ENCODE measurements at places on chromosomes 12 and 14. TPM values are rescaled to one million over a fixed set of nuclear protein-coding genes. Genes with fewer than 3 reads are reported as not detected.

GRCh38 chr14:95503365-95504134 is 12.9 kb downstream of the SYNE3 start:
- no peaks in the 10 kb centered on the region for H3K27me3 ChIP-seq
- H3K36me3 ChIP-seq = peaks cover 67% of the 10 kb centered on the region
- no peak overlapping the region for H3K4me3 ChIP-seq
- DNase-seq = no peak
- peaks cover 85% of the 10 kb centered on the region for H3K4me1 ChIP-seq

RGS6 gene
- total RNA-seq = 0.16 TPM

GZMH gene
- 9.9 TPM for total RNA-seq

OR6C2 gene
- total RNA-seq = not detected
